ENCODE measurements at places on chromosomes 2 and 18. TPM values are rescaled to one million over a fixed set of nuclear protein-coding genes. Genes with fewer than 3 reads are reported as not detected.

DNA sequence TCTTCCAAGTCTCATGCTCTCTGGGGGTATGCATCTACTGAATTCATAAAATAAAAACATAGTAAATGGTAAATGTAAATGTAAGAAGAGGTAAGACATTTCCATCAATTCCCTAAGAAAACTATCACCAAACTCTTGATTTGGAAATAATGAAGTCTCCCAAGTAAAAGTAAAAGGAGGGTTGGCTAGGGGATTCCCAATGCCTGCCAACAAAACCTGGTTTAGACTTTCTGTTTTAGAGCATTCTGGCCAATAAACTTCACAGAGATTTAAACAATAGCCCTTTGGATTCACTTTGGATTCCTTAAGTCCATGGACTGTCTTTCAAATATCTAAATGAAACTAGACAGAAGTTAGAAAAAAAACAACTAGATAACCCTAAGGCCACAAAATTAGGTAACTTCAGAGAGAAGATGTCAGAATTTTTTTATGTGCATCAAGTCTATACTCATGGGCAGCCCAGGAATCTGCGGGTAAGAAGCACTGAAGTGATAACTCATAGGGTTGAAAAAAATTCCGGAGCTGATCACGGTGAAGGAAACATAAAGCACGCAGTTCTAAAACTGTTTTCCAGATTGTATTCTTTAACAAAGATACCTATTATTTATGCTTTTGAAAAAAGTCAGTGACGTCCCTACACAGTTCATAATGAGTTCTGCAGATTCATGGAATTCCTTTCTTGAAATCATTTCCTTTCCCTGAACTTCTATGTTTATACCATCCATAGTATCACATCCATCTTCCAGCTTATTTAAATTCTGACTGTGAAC is 263.6 kb downstream of the AFF3 start:
- no peaks in the 10 kb centered on the region for H3K27me3 ChIP-seq
- no peaks in the 10 kb centered on the region for H3K36me3 ChIP-seq
- H3K27ac ChIP-seq, result no peak overlapping the region

DNA sequence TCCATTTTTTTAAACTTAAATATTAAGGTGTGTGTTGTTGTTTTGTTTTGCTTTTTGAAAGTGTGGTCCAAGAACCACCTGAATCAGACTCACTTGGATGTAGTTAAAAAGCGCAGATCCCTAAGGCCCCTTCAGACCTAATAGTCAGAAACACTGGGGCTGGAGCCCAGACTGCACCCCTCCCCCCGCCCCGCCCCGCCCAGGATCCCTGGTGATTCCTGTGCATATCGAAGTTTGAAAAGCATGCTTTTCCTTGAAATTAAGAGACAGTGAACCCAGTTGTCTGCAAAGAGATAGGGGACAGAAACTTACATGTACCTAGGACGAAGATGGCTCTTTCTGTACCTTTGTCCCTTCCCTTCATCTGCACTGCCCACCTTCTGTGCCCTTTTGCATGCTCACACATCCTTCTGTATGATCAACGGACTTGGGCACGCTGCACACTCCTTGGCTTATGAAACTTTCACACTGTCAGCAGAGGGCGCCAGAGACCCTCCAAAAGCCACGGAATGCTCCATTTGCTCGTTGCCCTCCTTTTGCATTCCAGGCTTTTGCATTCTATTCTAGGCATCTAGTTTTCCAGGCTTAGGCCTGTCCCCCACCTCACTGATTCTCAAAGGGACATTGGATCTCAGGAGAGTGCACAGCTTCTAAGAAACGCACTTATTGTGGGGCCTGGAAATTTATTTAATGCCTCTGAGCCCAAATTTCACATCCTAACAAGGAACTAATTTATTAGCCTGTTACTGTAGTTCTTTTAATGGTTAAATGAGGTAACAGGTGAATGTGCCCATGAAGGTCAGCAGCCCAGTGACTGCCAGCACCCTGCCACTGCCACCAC is 32.8 kb upstream of the SLC14A1 start:
- no peaks in the 10 kb centered on the region for H3K27me3 ChIP-seq
- no peaks in the 10 kb centered on the region for H3K4me1 ChIP-seq
- H3K27ac ChIP-seq, result no peak overlapping the region
- DNase-seq, result peak; percentile 87
- H3K36me3 ChIP-seq, result no peaks in the 10 kb centered on the region

DNA sequence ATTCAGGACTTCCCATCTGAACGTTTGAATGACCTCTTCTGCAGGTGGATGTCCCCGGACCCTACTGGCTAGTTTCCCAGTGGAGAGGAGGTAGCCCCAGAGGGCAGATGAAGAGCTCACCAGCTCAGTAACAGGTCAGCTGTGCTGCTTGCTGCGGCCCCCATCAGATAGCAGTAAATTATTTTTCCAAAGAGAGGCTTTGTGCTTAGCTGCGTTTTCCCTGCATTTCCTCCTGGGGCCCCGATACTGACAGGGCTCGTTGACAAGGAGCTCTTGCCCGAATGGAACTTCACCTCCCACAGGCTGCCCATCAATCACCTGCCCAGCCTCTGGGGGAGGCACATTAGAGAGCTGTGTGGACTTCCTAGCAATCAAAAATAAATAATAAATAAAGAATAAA is 185.8 kb downstream of the DOK6 start:
- H3K4me1 ChIP-seq, result no peaks in the 10 kb centered on the region
- no peaks in the 10 kb centered on the region for H3K36me3 ChIP-seq
- H3K27me3 ChIP-seq, result no peaks in the 10 kb centered on the region
- H3K4me3 ChIP-seq, result no peak overlapping the region
- H3K27ac ChIP-seq, result no peak overlapping the region

DNA sequence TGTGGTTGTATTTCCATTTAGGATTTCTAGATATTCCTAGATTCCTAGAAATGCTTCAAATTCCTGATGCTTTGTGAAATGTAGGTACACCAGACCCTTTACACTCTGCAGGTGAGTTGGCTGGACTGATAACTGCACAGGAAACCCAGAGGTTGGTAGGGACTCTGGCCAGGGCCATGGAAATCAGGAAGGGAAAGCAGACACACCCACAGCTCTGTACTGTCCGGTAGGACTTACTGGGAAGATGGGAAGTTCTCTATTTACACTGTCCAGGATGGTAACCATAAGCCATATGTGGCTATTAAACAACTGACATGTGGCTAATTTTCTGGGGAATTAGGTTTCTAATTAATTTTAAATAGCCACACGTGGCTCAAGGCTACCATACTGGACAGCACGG is 31.4 kb downstream of the NEMP2 start:
- no peak overlapping the region for H3K27ac ChIP-seq
- H3K36me3 ChIP-seq, result peaks cover 10% of the 10 kb centered on the region
- no peaks in the 10 kb centered on the region for H3K4me1 ChIP-seq
- no peaks in the 10 kb centered on the region for H3K27me3 ChIP-seq
- H3K4me3 ChIP-seq, result no peak overlapping the region

- H3K36me3 ChIP-seq, result no peaks in the 10 kb centered on the region
- H3K27me3 ChIP-seq, result no peaks in the 10 kb centered on the region
- peak overlapping the region; percentile 52 for H3K4me3 ChIP-seq
- H3K27ac ChIP-seq, result no peak overlapping the region
- DNase-seq, result no peak
- no peaks in the 10 kb centered on the region for H3K4me1 ChIP-seq
Observed at GRCh38 chr18:62611453-62612288, 88.8 kb downstream of the ZCCHC2 start.

- H3K4me3 ChIP-seq, result no peak overlapping the region
- peaks cover 2% of the 10 kb centered on the region for H3K4me1 ChIP-seq
- H3K27me3 ChIP-seq, result no peaks in the 10 kb centered on the region
- no peaks in the 10 kb centered on the region for H3K36me3 ChIP-seq
Observed at GRCh38 chr2:20516646-20517341, 69.9 kb downstream of the RHOB start.

TET3 gene
- 22.7 TPM for total RNA-seq

MSGN1 gene
- total RNA-seq, result not detected

FMNL2 gene
- 12.0 TPM for total RNA-seq

Measured in ascending aorta (tissue), 2 donors.